ENCODE measurements at places on chromosomes 3 and 15. TPM values are rescaled to one million over a fixed set of nuclear protein-coding genes. Genes with fewer than 3 reads are reported as not detected.

- DNase-seq: no peak
Measured at GRCh38 chr3:149449799-149450198, 24.7 kb upstream of the TM4SF4 start.

GRCh38 chr3:3110299-3110630 lies at the start of gene IL5RA:
IL5RA (minus strand) TSS chr3:3110374; CDS start chr3:3104984, 5,390 bp downstream.
- no peak for DNase-seq

DNA sequence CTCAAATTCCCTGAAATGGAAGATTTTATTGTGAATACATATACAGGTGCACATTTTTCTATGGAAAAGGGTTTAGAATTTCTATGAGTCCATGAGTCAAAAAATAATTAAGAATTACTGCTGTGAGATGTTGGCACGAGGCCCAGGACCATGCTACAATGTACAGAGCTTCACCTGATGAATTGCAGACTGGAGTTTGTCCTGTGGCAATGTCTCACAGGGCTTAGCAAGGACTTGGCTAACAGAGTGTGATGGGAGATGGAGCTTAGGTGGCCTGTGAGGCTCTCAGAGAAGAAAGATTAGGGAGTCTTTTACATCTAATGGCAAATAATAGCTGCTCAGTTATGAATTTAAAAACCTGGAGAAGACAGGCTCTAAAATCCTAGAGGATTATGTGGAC lies 219.5 kb upstream of the CBLB start:
- no peak for DNase-seq

Gene ERICH6
- total RNA-seq: not detected

DNA sequence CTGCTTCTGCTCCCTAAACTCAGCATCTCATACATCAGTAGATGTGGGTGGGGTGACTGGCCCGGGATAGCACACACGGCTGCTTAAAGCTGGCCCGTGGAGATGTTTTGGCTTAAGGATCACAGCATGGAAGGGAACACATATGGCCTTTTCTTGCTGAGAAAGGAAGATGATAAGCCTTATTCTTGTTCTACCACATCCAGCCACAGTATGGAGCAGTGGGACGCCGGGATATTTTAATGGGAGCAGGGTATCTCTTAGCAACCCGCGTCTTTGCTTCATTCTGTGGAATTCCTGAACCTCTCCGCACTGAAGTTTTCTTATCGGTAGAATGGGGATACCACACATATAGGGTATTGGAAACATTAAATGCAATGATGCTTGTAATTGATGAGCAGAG lies 94.1 kb upstream of the PROK2 start:
- DNase-seq: no peak

Gene EFHB
- total RNA-seq: 0.55 TPM

DNA sequence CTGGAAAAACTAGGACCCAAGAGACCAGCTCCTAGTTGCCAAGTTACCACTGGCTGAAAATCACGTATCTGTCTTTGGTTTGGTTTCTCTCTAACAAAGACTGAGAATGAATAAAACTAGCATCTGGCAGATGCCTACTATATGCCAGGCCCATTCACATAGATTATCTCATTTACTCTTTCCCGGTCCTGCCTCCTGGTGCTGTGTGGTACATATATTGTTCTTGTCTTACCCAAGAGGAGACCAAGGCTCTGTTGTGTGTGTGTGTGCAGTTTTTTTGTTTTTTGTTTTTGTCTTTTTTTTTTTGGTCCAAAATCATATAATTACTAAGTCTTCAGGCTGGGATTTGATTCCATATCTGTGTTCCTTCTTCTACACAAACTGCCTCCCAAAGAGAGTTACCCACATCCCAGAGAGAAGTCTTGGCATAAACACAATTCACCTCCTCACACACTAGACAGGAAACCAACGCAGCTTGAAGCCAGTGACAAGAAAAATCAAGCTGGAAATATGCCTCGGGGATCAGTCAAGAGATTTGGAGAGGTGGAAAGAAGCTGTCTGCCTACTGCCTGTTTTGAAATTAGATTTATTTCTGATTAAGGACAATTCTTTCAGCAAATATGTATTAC lies 891 bp downstream of the AHSG start:
- DNase-seq: no peak

DNA sequence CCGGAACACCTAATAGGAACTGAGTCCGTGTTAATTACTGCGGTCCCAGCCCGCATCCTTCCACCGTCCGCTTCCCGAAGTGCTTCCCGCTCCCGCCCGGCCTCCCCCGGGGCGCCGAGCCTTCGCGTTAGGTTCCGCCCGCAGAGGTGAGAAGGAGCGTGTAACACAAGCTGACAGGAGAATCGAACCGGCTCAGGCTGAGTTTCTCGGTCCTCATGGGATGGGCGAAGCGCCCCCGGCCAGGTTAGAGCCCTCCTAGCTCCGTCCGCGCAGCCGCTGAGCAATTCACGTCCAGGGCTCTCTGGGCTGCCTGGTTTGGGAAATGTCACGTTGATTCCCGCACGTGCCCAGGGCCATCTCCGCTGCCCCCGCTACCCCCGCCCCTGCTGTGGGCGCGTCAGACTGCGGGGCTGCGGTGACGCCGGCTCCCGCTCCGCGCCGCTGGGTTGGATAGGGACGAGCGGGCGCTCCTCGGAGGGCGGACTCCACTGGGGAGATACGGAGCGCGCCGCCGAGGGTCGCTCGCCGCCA lies 954 bp downstream of the CLDN11 start:
- peak; percentile 14 for DNase-seq

DNA sequence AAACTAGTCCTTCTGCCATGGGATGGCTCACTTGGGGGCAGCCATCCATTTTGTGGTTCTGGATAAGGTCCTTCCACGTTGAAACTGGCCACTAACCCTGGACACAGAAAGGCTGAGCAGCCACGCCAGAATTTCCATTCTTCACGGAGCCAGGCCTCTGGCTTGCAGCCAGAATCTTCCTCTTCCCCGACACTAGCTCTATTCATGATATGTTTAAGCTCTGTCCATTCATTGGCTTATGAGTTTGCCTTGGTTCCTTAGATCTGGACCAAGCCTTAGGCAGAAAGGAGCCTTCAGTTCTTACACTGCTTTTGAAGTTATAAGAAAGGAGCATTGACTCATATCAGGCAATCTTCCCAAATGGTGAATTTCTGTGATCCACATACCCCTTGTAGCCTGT lies 288.4 kb upstream of the GOLGA6L4 start:
- no peak for DNase-seq

DNA sequence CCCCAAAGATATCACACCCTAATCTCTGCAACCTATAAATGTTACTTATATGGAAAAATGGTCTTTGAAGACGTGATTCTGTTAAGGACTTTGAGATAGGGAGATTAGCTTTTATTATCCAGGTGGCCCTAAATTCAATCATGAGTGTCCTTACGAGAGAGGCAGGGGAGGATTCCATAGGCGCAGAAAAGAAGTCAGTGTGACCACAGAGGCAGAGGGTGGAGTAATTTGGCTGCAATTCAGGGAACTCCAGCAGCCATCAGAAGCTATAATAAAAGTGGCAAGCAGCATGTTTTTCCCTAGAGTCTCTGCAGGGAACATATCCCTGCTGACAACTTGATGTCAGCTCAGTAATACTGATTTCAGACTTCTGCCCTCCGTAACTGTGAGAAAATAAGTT lies 315.2 kb upstream of the ROBO2 start:
- no peak for DNase-seq

GRCh38 chr15:82554849-82555248 lies 14.6 kb upstream of the RPS17 start:
- no peak for DNase-seq

GRCh38 chr3:196963631-196963953 lies 5.0 kb downstream of the PIGZ start:
- DNase-seq: no peak

- DNase-seq: peak; percentile 36
Measured at GRCh38 chr3:52798978-52799476, 4.4 kb downstream of the ITIH3 start.

GRCh38 chr15:99386391-99386790 lies 135.1 kb downstream of the LRRC28 start:
- DNase-seq: no peak

DNA sequence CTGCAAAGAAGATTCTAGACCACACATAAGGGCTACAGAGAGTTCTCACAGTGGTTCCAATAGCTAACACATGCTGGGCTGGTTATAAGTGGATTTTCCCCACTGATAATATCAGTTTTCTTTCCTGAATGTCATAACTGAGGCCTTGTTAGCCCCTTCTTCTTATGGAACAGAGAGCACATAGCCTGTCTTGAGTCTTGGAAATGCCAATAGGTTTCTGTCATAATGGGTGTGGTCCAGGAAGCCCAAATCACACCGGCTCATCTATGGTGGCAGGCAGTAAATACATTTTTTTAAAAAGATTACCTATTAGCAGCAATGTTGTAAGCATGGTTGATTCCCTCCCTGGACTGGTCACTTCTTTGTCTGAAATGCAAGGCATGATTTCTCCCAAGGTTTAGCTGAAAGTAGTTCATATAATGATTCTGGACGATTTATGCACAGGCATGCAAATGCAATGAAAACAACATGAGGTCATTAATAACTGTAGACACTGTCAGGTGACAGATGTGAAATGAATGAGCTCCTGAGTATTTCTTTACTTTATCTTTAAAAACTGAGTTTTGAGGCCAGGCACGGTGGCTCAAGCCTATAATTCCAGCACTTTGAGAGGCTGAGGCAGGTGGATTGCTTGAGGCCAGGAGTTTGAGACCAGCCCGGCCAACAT lies 67.2 kb upstream of the ATP2C1 start:
- no peak for DNase-seq

Gene GOLGA6A
- 0.84 TPM for total RNA-seq

DNA sequence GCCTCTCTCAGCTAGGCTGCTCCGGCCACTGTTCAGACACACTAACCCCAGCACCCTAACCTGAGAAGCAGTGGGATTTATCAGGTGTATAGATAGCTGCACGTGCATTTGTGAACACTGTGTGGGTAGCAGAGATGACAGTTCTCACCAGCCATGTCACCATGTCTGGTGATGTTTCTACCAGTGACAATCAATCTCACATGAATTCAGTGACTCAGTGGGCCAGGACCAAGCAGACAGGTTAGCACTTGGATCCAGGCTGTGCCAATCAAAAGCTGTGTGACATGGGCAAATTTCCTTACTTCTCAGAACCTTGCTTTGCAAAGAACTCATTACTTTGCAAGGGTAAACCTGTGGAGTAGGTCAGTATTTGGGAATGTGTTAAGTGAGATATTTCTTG lies 65.3 kb upstream of the GATM start:
- no peak for DNase-seq

Gene CFAP100
- not detected for total RNA-seq

Gene CPLX3
- total RNA-seq: not detected

Gene NME9
- total RNA-seq: 2.0 TPM

Gene WDR76
- total RNA-seq: 94.0 TPM

GRCh38 chr3:31354373-31354772 lies 178.4 kb upstream of the STT3B start:
- DNase-seq: no peak

DNA sequence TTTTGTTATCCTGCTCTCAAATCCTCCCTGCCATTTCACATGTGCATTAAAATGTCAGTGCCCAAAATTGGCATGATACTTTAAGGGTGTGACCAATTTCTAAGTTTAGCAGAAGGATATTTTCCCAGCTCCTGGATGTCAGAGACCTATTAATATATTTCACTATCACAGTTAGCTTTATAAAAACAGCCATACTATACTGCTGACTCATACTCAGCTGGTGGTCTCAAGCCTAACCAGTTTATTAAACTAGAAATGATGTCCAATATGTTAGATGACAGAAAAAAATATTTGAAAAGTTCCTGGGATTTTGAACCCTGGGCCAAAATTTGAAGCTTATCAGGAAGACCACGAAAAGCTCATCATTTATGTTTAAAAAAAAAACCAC lies 60.9 kb upstream of the ZNF280D start:
- DNase-seq: no peak

DNA sequence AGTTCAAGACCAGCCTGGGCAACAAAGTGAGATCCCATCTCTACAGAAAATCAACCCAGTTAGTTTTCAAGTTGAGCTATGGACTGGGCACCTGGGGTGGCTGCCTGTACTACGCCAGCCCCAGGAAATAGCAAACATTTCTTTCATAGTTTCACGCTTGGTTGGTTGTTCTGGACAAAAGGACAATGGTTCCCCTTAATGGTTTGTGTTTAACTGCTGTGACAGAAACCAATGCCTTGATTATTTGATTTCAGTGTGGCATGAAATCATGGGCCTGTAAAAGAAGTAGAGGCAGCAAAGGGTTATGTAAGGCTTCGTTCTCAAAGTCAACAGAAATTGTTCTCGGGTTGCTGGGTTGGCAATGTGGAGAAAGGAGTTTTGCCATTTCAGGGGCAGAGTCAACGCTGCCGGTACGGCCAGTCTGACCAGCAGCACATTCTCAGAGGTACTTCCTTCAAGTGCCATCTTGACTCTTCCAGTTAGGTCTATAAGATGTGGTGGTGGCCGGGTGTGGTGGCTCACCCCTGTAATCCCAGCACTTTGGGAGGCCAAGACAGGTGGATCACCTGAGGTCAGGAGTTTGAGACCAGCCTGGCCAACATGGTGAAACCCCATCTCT lies 12.7 kb downstream of the LCMT2 start:
- DNase-seq: no peak

Gene KIF7
- 1.1 TPM for total RNA-seq

DNA sequence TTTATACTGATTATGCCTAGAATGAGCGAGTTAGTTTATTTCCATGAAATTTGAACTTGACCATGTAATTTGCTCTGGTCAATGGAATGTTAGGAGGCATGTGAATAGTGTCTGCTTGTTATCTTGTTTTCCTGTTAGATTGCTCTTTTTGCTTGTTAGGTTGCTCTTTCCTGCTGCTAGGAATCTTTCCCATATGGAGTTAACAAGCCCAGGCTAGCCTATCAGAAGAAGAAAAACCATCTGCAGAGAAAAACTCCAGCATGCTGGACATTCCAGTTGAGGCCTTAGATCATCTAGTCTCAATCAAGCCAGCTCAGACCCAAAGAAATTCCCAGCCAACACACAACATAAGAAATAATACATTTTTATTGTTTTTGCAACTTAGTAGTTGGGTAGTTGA lies 470.2 kb upstream of the AGTR1 start:
- DNase-seq: no peak

DNA sequence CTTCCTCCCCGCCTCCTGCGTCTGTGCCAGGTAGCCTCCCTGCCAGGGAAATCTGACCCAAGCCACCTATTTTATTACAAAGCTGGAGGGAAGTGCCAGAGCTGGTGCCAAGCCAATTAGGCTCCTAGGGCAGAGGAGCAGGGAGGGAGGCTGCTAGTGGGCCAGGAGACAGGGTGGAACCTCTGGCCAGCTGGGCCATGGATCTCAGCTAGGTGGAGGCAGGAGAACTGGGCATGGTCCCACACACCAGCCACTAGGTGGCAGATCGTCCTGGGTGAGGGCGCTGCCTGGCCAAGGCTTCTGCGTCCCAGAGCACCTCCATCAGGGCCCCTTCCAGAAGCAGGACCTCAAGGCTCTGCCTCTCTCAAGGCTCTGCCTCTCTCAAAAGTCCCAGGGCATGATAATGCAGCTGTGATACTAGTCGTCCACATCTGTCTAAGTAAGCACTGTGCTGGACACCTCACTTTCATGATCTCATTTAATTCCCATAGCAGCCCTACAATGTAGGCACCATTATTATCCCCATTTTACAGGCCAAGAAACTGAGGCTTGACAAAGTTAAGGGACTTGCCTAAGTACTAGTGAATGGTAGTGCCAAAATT lies 4.5 kb upstream of the RFT1 start:
- DNase-seq: peak; percentile 75

GRCh38 chr3:194009892-194010533 lies 125.9 kb upstream of the HES1 start:
- DNase-seq: no peak

Gene MGLL
- total RNA-seq: 0.25 TPM

Gene ARL6IP5
- total RNA-seq: 71.5 TPM

All from activated naive CD4-positive, alpha-beta T cell treated with anti-CD3 and anti-CD28 coated beads for 36 hours (primary cell).